ENCODE measurements at places on chromosomes 4 and X.

- no peak for DNase-seq
Measured at GRCh38 chr4:123104310-123105025, 182.1 kb upstream of the NUDT6 start.

DNA sequence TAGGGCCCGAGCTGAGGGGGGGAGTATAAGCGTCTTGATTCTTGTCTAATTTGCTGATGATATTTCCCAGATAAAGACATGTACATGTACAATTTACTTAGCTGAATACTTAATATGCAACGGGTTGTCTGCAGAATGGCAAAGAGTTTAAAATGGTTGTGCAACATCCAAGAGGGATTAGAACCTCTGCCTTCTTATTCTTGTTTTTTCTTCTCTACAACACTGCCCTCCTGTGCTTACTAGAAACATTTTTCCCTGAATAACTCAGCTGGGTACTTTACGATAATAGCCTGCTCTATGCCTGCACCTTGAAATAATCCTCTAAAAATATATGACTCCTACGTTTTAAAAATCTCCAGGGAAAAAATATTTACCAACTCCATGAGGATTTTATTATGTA is 41.8 kb downstream of the INTS12 start:
- no peak for DNase-seq

DNA sequence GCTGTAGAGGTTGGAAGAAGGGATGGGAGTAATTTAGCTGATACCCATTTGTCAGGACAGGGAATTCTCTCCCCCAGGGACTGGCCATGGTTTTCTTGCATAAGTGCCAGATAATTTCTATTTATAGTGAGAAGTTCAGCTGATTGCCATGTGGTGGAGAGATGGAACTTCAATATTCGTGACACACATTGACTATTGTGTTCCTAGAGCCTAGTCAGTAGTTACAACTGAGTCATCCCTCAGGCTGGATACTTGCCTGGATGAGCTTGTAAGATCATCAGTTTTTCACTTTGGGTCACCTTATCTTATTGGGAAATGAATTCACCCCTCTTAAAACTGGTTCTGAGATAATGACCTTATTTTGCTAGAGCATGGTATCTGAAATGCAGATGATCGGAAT is 32.2 kb downstream of the CFAP299 start:
- DNase-seq: no peak

GRCh38 chr4:101670897-101671296 is 119.6 kb upstream of the BANK1 start:
- DNase-seq: no peak

DNA sequence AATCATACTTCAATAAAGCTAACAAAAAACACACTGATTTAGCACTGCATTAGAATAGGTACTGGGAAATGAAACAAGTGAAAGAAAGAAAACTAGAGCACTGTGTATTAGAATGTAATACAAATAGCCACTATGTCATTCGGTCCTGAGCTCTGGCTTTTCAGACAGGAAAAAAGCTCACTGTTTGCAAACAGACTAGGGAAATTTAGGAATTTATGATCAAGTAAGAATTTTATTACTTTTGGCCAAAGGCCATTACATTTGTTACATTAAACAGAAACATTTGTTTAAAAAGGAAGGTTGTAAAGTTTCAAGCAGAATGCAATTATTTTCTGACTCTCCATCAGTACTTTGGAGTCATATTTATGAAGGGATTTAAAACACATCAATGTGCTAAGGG is 68.7 kb downstream of the KLHL8 start:
- no peak for DNase-seq
